ENCODE measurements at places on chromosomes 4 and X.

DNA sequence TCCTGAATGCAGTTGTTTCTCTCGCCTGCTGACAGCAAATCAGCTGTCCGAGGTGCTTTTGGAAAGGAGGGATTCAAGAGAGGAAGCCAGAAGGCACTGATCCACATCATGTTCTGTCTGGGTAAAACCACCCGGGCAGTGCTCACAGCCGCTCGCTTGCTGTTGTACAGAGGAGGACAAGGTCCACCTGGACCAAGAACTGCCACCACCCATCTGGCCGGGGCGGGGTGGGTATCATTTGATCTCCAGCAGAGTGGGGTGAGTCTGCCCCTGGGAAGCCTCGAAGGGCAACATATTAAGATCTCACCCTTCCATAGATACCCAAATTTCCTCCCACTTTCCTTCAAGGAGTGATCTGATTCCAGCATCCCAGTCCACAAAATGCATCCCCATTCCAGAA is 113.1 kb downstream of the DCTD start:
- DNase-seq, result no peak

DNA sequence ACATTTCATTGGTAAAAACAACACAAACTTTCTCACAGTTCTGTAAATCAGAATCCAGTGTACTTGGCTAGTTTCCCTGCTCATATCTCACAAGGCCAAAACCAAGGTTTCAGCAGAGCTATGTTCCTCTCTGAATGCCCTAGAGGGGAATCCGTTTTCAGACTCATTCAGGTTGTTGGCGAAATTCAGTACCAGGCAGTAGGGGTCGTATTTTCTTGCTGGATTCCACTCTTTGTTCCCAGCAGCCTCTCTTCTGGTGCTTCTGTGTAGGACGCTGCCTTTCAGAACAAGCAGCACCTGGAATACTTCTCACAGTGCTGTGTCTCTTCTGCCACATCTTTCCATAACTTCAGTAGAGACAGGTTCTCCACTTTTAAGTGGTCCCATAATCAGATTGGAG is 351.9 kb downstream of the PCDH18 start:
- DNase-seq, result no peak

- no peak for DNase-seq
These were observed 58.2 kb upstream of the DYNLT3 start for GRCh38 chrX:37905436-37906147.

- peak; percentile 6 for DNase-seq
These were observed 8.9 kb upstream of the GSX2 start for GRCh38 chr4:54090804-54091623.
